ENCODE measurements at places on chromosomes 5 and 9.

GRCh38 chr5:53568871-53569270 lies 8.4 kb downstream of the NDUFS4 start:
- no peak for DNase-seq

- peak; percentile 63 for DNase-seq
Measured at GRCh38 chr5:177317959-177318377, 6.3 kb upstream of the MXD3 start.

- no peak for DNase-seq
Measured at GRCh38 chr9:121393318-121393717, 23.3 kb upstream of the STOM start.

GRCh38 chr9:911005-911404 lies 65.5 kb upstream of the DMRT3 start:
- DNase-seq: no peak

DNA sequence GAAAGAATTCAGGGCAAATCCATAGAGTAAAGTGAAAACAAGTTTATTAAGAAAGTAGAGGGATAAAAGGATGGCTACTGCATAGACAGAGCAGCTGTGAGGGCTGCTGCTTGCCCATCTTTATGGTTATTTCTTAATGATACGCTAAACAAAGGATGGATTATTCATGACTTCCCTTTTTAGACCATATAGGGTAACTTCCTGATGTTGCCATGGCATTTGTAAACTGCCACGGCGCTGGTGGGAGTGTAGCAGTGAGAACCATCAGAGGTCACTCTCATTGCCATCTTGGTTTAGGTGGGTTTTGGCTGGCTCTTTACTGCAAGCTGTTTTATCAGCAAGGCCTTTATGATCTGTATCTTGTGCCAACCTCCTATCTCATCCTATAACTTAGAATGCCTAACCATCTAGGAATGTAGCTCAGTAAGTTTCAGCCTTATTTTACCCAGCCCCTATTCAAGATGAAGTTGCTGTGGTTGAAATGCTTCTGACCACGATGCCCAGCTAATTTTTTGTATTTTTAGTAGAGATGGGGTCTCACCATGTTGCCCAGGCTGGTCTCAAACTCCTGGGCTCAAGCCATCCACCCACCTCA lies 42.1 kb downstream of the RFK start:
- no peak for DNase-seq

DNA sequence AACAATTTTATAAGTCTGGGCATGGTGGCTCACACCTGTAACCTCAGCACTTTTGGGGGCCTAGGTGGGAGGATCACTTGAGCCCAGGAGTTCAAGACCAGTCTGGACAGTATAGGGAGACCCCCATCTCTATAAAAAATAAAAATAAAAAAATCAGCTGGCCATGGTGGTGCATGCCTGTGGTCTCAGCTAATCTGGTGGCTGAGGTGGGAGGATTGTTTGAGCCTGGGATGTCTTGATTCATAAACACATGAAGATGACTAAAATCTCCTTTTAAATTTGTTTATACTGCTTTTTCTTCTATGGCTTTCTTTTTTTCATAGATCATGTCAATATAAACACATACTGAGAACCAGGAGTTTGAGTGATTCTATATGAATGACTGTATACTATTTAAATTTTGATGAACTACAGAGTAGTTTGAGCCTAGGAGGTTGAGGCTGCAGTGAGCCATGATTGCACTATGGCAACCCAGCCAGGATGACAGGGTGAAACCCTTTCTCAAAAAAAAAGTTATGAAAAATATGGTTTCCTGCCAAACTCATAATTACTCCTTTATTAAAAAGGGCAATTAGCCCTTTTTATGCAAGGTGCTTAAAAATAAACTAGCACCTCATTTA lies 14.2 kb downstream of the RIC1 start:
- no peak for DNase-seq

GRCh38 chr5:135386886-135387628 lies 12.0 kb downstream of the MACROH2A1 start:
- DNase-seq: no peak

Data from activated effector memory CD4-positive, alpha-beta T cell treated with Interleukin-2 at 50 U/mL for 16 hours (primary cell).